ENCODE measurements at places on chromosomes 3 and 15.

GRCh38 chr3:30586806-30587486, 19.5 kb upstream of the TGFBR2 start:
- no peak for DNase-seq

- no peak for DNase-seq
Observed at GRCh38 chr3:165464736-165465135, 268.6 kb upstream of the SLITRK3 start.

DNA sequence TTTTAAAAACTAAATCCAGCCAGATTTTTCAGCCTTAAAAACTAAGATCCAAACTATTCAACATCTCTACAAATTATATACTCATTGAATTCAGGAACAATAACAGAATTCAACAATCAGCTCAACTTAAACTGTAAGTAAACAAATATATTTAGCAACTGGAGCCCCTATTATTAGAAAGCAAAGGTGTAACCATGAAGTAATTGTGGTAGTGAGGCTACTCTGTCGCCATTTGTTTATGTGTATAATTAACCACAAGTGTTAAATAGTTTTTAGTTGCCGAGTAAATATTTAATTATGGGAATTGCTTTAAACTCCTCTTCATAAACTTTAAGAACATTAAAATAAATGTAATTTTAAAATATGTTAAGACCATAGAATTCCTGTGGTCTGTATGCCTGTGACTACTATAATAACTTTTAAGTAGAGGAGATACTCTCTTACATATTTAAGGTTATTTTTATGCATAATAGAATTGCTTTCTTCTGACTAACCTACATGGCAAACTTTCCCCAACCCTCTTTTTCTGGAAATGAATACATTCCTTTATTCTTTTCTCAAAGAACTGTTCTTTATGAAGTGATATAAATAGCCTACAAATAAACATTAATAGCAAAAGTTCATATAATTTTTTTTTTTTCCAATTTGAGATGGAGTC, 51.2 kb downstream of the MFN1 start:
- DNase-seq, result no peak

DNA sequence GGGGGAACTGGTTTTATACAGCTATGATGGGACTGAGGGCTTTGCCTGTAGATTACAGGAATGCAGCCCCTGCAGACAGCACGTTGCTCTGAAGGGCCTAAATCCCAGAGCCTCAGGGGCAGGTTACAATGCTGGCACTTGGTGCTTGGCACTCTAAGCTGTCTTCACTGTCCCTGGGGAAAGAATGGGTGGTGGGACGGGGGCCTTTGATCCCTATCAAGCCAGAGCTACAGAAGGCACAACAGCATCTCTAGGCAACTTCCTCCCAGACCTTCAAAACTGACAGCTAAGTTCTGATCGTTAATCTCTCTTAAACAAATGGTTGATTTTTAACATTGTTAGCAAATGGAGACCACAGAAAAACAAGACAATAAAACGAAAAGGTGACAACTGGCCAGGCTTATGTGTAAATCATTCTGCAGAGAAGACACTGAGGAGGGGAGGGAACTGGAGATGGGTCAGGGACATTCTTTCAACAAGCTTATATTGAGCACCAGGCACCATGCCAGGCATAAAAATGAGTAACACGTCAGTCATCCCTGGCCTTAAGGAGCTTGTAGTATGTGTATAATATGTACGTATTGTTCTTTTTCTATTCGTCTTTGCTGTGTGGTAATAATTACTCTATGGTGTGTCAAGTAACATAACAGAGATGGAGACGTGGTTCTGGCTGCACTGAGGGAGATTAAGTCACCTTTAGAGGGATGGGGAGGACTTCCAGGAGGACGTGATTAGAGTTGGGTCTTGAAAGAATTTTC, 49.1 kb downstream of the CA12 start:
- DNase-seq, result no peak

Data from transverse colon (tissue), 4 donors.